WTC11 (cell line): ENCODE measurements at places on chromosomes 1 and 21. TPM values are rescaled to one million over a fixed set of nuclear protein-coding genes. Genes with fewer than 3 reads are reported as not detected.

GRCh38 chr21:38444691-38445090, 53.6 kb downstream of the ERG start:
- no peak for DNase-seq
- no peaks in the 10 kb centered on the region; the same call in 1 of the 2 replicates for H3K36me3 ChIP-seq
- peaks cover 25% of the 10 kb centered on the region for H3K4me1 ChIP-seq

GRCh38 chr1:218783131-218783530, 390.5 kb upstream of the LYPLAL1 start:
- H3K27me3 ChIP-seq, result no peaks in the 10 kb centered on the region
- H3K36me3 ChIP-seq, result no peaks in the 10 kb centered on the region
- no peak for DNase-seq
- no peak overlapping the region for H3K27ac ChIP-seq
- peaks cover 6% of the 10 kb centered on the region for H3K4me1 ChIP-seq
- H3K4me3 ChIP-seq, result no peak overlapping the region

DVL1 gene
- 74.1 to 91.4 TPM (median 77.3 TPM) in 3 replicates for total RNA-seq

CAPN9 gene
- 0.16 TPM in 1 of 3 replicates, not detected in the others for total RNA-seq

LCE1E gene
- total RNA-seq, result not detected in 3 replicates

DNA sequence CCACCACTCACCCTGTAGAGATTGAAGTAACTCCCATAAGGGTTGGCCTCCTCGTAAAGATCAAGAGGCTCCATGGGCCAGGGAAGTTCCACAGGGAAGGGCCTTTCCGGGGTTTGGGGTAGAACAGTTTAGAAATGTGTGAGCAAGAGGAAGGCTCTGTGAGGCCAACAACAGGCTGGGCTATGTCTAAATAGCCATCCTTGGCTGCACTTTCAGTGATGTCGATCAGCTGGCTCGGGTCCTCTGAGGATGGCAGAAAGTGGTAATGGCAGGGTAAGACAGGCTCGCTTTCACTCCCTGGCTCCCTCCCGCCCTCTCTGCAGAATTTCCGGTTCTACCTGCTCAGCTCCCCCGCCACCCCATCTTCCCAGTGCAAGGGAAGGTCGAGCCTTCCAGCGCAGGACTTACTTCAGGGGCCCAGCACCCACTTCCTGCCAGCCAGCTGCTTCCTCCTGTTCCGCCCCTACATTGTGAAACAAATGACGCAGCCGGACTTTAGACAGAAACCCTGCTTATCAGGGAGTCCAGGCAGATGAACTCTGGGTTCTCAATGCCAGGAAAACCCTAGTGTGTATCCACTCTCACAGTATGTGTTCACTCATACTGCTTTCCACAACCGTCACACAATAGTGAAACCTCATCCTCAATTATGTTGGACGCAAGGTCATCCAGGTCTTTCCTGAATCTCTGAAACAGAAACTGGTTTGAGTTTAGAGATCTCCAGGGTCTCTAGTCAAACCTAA, 7.3 kb downstream of the F11R start:
- peak overlapping the region; percentile 57 for H3K4me3 ChIP-seq
- no peaks in the 10 kb centered on the region for H3K27me3 ChIP-seq
- H3K36me3 ChIP-seq, result peaks cover 13% of the 10 kb centered on the region
- peak overlapping the region; percentile 98 for H3K27ac ChIP-seq
- peaks cover 63% of the 10 kb centered on the region for H3K4me1 ChIP-seq
- peak; percentile 79 for DNase-seq

- H3K4me3 ChIP-seq, result no peak overlapping the region
- 0 out of 2 replicates have a peak, but pooled peaks cover 3% of the 10 kb centered on the region for H3K4me1 ChIP-seq
- no peak overlapping the region; the same call in 1 of the 2 replicates for H3K27ac ChIP-seq
- no peaks in the 10 kb centered on the region for H3K27me3 ChIP-seq
- no peak for DNase-seq
These were observed 119.8 kb upstream of the KCNJ6 start for GRCh38 chr21:38036016-38036415.

CYP4A22 gene
- not detected in 3 replicates for total RNA-seq

GRCh38 chr1:6198646-6199297, 623 bp downstream of the RPL22 start:
- H3K4me3 ChIP-seq, result peak overlapping the region; percentile 97
- H3K4me1 ChIP-seq, result peaks cover 37% of the 10 kb centered on the region
- H3K27me3 ChIP-seq, result no peaks in the 10 kb centered on the region
- H3K27ac ChIP-seq, result peak overlapping the region; percentile 92
- DNase-seq, result no peak

- DNase-seq, result no peak
- H3K36me3 ChIP-seq, result no peaks in the 10 kb centered on the region
- H3K4me1 ChIP-seq, result peaks cover 4% of the 10 kb centered on the region
These were observed 330.8 kb upstream of the PROX1 start for GRCh38 chr1:213657013-213657412.

- no peak for DNase-seq
- H3K27ac ChIP-seq, result 0 out of 2 replicates have a peak overlapping the region, but pooled peaks have one; percentile 1
These were observed 39.5 kb upstream of the UBE2U start for GRCh38 chr1:64163970-64164369.

NEXN gene
- 1.4 to 2.5 TPM (median 1.6 TPM) in 3 replicates for total RNA-seq

- no peaks in the 10 kb centered on the region for H3K4me1 ChIP-seq
- H3K27ac ChIP-seq, result no peak overlapping the region
- H3K36me3 ChIP-seq, result peaks cover 21% of the 10 kb centered on the region
These were observed 65.3 kb downstream of the RABGAP1L start for GRCh38 chr1:174224641-174225040.

DNA sequence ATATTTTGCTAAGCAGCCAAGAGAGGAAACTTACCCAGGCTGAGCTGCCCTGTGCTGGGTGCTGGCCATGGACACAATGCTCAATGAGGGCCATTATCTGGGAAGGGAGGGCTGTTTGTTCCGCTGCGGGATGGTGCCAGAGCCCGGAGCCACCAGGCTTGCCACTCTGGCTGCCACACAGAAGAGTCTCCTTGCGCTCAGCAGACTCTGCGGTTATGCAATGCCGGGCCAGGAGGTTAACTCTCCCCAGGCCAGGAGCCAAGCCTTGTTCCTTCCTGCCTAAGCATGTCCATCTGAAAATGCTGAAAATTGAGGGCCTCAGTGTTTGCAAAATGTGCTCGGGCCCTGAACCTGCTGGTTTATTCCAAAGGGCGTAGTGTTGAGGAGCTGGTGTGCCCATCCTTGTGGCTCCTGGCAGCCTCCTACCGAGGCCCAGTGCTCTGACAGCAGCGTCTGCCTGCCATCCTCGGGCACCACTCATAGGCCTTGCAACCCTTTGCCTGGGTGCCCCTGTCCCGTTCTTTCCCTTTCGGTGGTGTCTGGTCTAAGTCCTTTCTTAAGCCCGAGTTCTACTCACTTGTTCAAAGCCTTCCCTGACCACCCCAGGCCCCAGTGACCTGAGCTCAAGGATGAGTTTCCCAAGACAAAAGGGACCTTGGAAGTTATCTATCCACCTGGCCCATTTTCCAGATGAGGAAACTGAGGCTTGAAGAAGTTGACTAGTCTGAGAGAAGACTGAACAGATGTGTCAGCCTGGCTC, 133.8 kb upstream of the EDN2 start:
- no peak for DNase-seq
- no peaks in the 10 kb centered on the region for H3K27me3 ChIP-seq
- no peaks in the 10 kb centered on the region for H3K36me3 ChIP-seq
- peaks cover 16% of the 10 kb centered on the region for H3K4me1 ChIP-seq

GRCh38 chr1:34049994-34050393, 115.0 kb downstream of the CSMD2 start:
- DNase-seq, result no peak
- peaks cover 19% of the 10 kb centered on the region for H3K36me3 ChIP-seq
- no peaks in the 10 kb centered on the region; the same call in 1 of the 2 replicates for H3K27me3 ChIP-seq
- H3K27ac ChIP-seq, result no peak overlapping the region
- H3K4me3 ChIP-seq, result no peak overlapping the region
- peaks cover 2% of the 10 kb centered on the region for H3K4me1 ChIP-seq

GRCh38 chr1:168825129-168825528, 96.1 kb upstream of the DPT start:
- H3K36me3 ChIP-seq, result no peaks in the 10 kb centered on the region
- H3K4me1 ChIP-seq, result peaks cover 10% of the 10 kb centered on the region
- no peak overlapping the region for H3K4me3 ChIP-seq
- DNase-seq, result no peak
- H3K27me3 ChIP-seq, result no peaks in the 10 kb centered on the region; the same call in 1 of the 2 replicates

GRCh38 chr1:162587761-162588260, 26.3 kb downstream of the UAP1 start:
- H3K36me3 ChIP-seq, result peaks cover 7% of the 10 kb centered on the region; the same call in 1 of the 2 replicates
- no peak overlapping the region for H3K4me3 ChIP-seq
- H3K4me1 ChIP-seq, result no peaks in the 10 kb centered on the region
- no peak for DNase-seq
- no peaks in the 10 kb centered on the region for H3K27me3 ChIP-seq

DNA sequence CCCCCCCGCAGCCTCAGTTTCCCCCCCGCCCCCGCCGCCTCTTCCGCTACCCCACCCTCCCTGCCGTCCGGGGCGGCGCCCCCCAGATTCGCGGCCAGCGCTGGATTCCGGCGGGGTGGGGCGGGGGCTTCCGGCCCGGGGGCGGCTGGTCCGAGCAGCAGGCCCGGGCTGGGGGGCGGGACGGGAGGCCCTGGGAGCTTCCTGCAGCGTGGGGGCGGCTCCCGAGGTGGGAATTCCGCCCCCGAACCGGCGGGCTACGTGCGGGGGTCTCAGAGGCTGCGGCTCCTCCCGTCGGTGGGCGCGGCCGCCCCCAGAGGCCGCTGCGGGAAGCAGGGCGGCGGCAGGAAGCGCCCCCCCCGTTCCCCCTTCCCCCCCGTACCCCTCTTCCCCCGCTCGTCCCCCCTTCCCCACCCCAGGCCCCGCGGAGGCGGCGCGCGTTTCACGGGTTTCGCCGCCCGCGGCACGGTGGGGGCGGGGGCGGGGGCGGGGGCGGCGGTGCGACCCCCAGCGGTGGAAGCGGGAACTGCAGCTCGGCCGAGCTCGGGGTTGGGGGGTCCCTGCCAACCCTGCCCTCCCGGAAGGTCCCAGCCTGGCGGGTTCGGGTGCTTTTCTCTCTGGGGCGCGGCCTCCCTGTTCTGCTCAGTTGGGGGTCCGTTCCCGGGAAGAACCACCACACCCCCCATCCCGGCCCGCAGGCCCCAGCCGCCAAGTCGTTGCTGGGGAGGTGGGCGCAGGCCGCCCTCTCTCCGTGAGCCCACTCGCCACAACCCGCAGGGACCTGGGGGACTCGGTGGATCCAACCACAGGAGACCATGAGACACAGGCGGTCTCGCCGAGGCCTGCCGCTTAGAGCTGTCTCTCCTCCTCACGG, 76.3 kb downstream of the MORN1 start:
- no peak overlapping the region for H3K27ac ChIP-seq
- H3K4me3 ChIP-seq, result no peak overlapping the region
- peak; percentile 68 for DNase-seq
- H3K27me3 ChIP-seq, result no peaks in the 10 kb centered on the region; the same call in 1 of the 2 replicates

APCS gene
- total RNA-seq, result 0.44 to 0.66 TPM (median 0.64 TPM) in 3 replicates

DNA sequence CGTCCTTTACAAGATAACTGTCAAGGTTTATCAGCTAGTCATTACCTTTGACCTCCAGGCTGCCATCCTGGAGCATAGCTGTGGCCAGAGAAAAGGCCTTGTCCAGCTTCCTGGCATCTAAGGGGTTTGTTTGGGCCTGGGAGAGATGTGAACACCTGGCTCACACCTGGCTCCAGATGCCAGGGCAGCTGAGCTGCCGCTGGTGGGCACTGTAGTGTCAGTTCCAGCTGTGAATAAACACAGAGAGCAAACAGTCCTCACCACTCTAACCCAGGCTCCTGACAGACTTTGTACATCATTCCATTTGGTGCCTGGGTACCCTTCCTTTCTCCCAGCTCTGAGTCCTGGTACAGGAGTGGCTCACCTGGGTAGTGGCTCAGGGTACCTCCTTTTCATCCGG, 14.3 kb upstream of the KCNA10 start:
- no peak for DNase-seq
- H3K4me3 ChIP-seq, result no peak overlapping the region
- no peak overlapping the region for H3K27ac ChIP-seq
- no peaks in the 10 kb centered on the region for H3K36me3 ChIP-seq
- no peaks in the 10 kb centered on the region for H3K4me1 ChIP-seq

DNA sequence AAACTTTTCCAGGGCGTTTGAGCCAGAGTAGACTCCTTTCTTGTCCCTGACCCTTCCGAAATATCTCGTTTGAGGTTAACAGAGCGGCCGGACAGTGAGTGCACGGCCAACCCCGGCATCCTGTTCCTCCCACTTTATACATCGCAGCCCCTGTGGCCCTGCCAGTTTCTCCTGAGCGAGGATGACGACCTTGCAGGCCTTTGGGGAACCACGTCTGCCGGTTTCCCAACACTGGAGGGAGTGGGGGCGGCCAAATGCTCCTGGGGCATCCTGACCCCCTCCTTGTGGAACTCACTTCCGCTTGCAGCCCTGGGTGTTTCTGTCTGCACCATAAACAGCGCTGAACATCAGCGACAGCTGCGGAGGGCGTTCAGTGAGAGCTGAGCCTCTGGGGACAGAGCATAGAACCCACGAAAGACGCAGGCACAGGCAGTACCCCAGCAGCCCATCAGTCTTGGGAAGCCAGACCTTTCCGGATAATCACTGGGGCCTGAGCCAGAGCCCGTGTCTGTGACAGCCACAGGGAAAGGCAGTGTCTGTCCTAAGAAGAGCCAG, 4.8 kb upstream of the KCNAB2 start:
- peaks cover 7% of the 10 kb centered on the region for H3K4me1 ChIP-seq
- DNase-seq, result no peak
- H3K27me3 ChIP-seq, result no peaks in the 10 kb centered on the region

DNA sequence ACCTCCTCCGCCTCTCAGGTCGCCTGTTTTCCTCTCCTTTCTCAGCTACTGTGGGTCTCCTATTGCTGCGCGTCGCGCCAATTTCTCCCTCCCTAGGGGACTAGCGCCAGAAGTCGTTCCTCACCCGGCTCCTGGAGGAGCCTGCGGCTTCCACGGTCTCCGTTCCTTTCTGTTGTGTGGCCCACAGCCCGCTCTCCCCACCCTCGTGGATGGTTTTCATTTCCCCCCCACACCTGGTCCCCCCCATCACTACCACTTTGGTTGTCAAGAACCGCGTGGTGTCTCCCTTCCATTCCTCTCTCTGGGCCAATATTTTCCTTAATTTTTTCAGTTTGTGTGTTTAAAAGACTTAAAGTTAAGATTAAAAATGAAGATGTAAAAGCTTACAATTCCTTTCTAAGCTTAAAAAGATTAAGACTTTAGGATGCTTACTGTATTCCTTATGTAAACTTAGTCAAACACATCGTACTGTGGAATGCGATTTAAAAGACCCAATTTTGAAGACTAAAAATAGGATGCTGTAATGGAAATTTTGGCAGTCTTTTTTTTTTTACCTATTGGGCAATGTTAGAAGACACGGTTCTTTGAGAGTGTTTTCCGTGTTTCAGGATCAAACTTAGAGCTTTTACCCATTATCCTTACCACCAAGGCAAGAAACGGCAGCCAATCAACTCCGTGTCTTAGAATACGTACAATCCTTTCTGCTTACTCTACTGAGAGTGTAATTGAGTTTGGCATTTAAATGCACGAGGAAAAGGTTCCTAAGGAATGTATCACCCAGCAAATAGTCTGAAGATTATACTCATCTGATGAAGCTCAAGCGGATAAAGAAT, 773 bp downstream of the CNST start:
- peaks cover 6% of the 10 kb centered on the region; the same call in 1 of the 2 replicates for H3K36me3 ChIP-seq
- no peaks in the 10 kb centered on the region for H3K27me3 ChIP-seq
- peaks cover 14% of the 10 kb centered on the region for H3K4me1 ChIP-seq

- no peak for DNase-seq
- H3K27ac ChIP-seq, result no peak overlapping the region
- H3K4me1 ChIP-seq, result peaks cover 74% of the 10 kb centered on the region
- H3K4me3 ChIP-seq, result no peak overlapping the region
- H3K27me3 ChIP-seq, result peaks cover 31% of the 10 kb centered on the region
These were observed 204.3 kb upstream of the GRIK3 start for GRCh38 chr1:37238364-37239224.

- H3K4me1 ChIP-seq, result peaks cover 20% of the 10 kb centered on the region
- no peaks in the 10 kb centered on the region for H3K27me3 ChIP-seq
- no peak for DNase-seq
- H3K4me3 ChIP-seq, result no peak overlapping the region
- peaks cover 6% of the 10 kb centered on the region; the same call in 1 of the 2 replicates for H3K36me3 ChIP-seq
These were observed 69.4 kb downstream of the VPS26C start for GRCh38 chr21:37197746-37198145.
